ENCODE measurements at places on chromosomes 7 and 10.

- DNase-seq, result no peak
Measured at GRCh38 chr7:103065667-103066066, 8.9 kb downstream of the FBXL13 start.

- DNase-seq, result peak; percentile 84
Measured at GRCh38 chr7:431658-432111, 88.0 kb downstream of the PDGFA start.

GRCh38 chr7:27611059-27611458 is 51.6 kb downstream of the HIBADH start:
- no peak for DNase-seq

DNA sequence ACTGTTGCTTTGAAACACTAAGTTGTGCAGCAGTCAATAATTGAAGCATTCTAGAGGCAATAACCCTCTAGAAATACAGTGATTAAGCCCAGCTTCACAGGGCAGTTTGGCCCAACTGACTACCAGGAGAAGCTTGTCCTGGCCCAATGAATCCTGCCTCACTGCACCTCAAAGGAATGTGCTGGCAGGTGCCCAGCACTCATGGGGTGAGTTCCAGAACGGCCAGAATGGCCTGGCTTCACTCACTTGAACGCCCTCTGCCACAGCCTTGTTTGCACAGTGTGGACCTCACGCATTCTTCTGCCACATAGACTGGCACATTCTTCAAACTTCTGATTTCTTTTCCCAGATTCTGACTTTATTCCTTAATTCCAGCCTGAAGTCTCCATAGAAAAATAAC is 6.6 kb upstream of the ITIH2 start:
- DNase-seq, result no peak

- DNase-seq, result peak; percentile 4
Measured at GRCh38 chr10:100996678-100997359, 2.8 kb upstream of the LZTS2 start.

DNA sequence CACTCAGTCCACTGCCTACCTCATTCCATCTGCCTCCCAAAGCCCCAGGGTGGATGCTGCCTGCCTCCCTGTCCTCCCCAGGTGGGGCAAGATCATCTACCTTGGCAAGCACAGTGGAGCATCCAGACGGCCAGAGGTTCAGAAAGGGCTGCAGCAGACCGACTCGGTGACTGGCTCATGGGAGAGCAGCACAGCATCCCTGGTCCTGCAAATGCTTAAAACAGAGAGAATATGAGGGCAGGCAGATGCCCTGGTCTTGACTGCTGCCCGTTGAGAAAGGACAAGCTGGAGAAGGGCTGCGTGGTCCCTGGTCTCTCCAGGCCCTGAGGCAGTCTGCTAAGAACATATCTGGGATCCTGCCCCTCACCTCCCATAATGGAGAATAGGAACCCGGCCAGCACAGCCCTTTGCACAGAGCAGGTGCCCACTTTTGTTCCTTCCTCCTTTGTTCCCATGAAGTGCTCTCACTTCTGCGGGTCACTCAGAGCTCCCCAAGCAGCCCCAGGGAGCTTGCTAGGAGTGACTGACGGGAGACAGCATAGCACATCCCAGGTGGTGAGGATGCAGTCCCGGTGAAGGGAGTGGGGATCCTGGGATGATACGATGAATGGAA is 1.4 kb downstream of the HPS1 start:
- no peak for DNase-seq

GRCh38 chr7:17340655-17341054 is 42.2 kb downstream of the AHR start:
- no peak for DNase-seq

- no peak for DNase-seq
Measured at GRCh38 chr7:117645481-117646165, 165.8 kb downstream of the CFTR start.

- DNase-seq, result no peak
Measured at GRCh38 chr10:786633-787474, 97.4 kb upstream of the DIP2C start.

GRCh38 chr10:52019077-52019555 is 295.0 kb upstream of the DKK1 start:
- DNase-seq, result no peak

- no peak for DNase-seq
Measured at GRCh38 chr10:97006364-97006763, 174.3 kb downstream of the LCOR start.

DNA sequence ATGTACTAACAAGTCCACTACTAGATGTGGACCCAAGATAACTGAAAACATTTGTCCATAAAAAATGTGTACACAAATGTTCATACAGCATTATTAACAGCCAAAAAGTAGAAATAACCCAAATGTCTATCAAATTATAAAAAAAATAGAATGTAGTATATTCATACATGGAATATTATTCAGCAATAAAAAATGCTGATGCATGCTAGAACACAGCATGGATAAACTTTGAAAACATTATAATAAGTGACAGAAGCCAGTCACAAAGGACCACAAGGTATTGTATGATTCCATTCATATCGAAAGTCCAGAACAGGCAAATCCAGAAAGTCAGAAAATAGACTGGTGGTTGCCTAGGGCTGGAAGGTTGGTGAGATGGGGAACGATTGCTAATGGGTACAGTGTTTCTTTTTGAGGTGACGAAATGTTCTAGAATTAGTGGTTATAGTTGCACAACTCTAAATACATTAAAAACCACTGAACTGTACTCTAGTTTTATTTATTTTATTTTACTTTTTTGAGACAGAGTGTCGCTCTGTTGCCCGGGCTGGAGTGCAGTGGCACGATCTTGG is 43.3 kb upstream of the ANLN start:
- no peak for DNase-seq

GRCh38 chr10:124590216-124591122 is 128.8 kb downstream of the LHPP start:
- DNase-seq, result peak; percentile 57

DNA sequence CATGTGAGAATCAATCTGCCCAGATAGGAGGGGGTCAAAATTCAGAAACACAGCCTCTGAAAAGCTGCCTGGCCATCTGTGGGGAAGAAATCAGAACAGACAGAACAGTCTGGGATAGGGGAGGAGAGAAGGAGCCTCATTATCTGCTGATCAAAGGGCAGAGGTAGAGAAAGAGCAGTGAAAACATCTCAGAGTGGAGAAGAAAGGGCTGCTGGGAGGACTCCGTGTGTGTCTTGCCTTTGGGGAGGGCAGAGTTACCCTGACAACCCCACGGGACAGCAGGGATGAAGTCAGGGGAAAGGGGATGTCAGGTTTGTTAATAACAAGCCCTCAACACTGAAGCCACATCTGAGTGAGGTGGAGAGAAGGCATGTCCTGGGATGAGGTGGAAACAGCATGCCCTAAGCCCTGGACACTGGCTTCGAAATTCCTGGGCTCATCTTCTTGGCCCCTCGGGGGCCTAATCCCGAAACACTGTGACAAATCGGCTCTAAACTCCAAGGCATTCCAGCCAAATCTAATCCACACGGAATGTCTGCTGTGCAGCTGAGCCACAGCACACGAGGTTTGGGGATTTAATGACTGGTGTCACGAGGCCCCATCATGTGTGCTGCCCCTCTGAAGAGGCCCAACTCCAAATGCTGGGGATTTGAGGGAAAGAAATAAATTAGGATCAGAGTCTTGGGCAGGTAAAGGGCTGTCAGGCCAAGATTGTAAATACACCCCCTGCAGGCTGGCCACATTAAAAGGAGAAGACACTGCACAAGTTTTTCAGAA is 82.8 kb upstream of the FGFR2 start:
- DNase-seq, result no peak

- no peak for DNase-seq
Measured at GRCh38 chr7:15922002-15922401, 235.5 kb upstream of the MEOX2 start.

GRCh38 chr7:134891262-134891695 is 95.0 kb upstream of the AGBL3 start:
- peak; percentile 87 for DNase-seq

- no peak for DNase-seq
Measured at GRCh38 chr10:66218981-66219587, 706.8 kb upstream of the LRRTM3 start.

DNA sequence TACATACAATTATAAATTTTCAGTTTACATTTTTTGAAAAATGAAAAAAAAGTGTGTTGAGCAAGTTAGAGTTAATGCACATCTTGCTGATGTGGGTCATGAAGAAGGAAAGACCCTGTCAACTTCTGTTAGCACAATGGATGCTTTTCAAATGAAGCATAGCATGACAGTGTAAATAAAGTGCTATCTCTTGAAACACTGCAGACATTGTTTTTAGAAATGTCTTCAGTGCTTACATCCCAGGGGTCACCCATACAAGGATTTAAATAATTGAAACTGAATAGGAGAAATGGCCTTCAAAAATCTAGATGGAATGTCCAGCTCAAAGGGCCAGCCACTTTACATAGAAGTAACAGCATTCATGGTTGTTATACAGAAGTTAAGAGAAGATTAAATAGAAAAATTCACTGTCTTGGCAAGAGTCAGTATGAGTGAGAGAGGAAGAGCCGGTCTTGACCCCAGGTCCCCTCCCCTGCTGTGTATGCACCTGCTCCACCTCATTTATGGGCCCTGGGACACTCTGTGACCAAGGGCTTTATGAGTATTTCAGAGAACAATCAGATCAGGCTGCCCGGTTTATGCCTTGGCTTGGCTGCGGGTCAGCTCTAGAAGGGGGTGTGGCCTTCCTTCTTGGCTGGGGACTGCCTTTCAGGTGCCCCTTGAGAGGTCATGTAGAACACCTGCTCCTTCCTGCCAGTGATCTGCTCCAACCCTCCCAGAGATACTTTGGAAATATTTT is 237.7 kb upstream of the TMEM72 start:
- DNase-seq, result no peak

DNA sequence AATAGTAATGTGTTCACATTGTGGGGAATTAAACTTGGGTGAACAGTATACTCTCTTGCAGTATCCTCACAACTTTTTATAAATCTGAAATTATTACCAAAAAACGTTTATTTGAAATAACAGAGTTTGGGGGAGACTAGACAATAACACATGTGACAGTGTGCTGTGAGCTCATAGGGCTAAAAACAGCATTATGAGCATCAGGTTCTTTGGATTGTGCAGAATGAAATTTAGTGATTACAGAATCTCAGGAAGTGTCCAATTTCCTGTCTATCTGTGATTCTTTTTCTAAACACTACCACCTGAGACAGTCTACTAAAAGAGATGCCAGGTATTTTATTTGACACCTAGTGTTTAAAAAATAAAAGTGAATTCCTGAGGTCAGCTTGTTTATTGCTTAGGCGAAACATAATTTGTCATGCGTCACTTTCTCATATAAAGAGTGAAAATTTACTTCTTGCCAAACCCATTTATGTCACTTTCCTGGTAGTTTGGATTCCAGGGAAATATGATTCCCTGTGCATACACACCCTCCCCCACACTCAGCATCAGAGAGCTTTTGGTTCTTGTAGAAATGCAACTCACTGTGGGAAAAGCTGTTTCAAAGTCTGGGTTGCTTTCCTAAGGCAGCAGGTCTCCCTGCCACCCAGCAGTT is 71.2 kb downstream of the AOAH start:
- DNase-seq, result no peak

DNA sequence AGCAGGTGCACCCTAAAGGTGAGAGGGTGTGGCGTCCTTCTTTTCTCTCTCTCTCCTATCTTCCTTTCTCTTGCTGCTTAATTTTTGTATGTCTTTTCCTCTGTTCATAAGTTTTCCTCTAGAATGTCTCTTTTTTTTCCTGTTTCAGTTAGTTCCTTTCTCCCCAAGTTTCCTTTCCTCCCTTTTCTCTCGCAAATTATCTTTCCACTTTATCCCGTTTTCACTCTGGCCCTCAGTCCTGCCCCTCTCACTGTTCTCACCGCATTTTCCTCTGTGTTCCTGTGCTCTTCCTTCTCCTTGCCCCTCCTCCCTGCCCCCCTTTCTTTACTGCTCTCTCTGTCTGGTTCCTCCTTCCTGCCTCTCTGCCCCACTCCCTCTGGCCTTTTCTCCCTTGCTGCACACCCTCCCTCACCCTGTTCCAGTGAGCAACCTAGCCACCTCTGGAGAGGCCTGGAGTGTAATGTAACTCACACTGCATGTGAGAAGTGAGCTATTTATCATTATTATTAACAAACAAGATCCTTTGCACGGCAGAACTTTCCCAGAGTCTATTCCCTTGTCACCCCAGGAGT is 158.5 kb downstream of the C10orf105 start:
- DNase-seq, result no peak

DNA sequence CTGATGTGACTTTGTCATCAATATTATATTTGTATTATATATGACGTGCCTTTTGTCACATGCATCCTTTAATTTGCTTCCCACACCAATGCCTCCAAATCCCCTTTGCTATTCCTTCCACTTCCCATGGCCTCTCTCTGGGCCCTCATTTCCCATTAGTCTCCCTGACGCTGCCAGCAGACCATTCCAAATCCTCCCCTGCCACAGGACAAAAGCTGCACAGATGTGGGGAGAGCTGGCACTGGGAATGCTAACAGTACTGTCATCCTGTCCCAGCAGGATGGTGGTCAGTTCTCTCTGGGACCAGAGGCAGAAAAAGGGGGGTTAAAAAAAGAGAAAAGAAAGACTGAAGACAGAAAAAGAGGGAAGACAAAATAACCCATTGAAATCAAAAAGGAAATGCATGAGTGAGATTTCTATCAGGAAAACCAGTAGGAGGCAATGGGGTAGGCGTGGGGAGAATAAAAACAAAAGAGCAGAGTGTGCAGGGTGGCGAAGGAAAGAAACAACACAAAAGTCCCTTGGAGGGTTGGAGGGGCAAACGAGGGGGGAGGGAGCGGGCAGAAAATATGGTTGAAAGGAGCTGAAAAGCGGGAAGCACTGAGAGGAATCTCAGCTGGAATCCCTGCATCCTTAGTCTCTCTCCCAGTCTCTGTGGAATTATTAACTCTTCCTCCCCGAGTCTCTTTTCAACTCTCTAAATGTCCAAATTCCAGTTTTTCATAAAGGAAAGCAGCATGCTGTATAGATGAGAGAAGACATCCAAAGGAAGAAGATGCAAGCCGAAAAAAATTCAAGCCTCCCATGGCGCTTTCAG is 59.2 kb upstream of the PTN start:
- DNase-seq, result peak; percentile 29

GRCh38 chr7:6237011-6237410 is 35.4 kb downstream of the CYTH3 start:
- no peak for DNase-seq

DNA sequence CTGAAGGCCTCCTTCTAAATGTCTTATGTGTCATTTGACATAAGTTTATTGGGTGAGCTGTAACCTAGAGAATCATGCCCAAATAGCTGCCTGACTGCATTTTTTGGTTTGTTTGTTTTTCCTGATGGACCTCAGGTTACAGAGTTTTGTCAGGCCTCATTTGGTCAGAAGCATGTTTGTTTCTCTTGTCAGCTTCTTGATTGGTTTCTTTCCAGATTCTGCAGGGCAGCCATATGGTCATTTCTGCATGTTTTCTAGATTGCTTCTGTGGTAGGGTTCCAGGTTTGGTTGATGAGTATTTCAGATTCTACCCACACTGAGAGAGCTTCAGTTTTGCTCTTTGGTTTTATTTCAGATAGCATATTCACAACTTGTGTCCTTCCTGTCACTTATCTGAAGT is 28.0 kb downstream of the GLCCI1 start:
- DNase-seq, result no peak

Measured in midbrain (tissue), 1 donor.